CD4-positive, alpha-beta T cell treated with Interleukin-2 at 100 ng/mL for 4 hours (primary cell): ENCODE measurements at places on chromosomes 5 and 9.

GRCh38 chr9:98324801-98325200 lies 69.4 kb upstream of the TBC1D2 start:
- no peak for DNase-seq

DNA sequence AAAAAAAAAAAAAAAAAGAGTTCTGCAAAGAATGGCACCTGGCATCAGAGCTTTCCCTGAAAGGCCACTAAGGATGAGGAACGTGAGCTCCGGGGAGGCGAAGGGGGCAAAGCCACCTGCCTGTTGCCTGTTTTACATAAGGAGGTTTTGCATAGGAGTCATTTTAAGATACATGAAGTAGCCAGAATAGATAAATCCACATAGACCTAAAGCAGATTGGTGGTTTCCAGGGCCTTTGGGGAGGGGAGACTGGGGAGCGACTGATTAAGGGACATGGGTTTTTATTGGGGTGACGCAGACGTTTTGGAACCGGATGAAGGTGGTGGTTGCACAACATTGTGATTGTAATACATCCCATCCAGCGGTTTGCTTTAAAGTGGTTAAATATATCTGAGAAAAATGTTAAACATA lies 7.1 kb downstream of the NEK6 start:
- DNase-seq = no peak

DNA sequence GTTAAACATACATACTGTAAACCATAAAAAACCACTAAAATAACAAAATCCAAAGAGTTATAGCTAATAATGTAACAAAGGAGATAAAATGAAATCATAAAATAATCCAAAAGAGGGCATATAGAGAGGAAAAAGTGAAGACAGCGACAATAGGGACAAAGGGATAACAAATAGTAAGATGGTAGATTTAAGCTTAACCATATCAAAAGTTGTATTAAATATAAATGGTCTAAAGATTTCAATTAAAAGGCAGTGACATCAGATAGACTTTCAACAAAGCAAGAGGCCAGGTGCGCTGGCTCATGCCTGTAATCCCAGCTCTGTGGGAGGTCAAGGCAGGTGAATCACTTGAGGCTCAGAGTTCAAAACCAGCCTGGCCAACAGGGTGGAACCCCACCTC lies 54.7 kb upstream of the SREK1 start:
- no peak for DNase-seq

DNA sequence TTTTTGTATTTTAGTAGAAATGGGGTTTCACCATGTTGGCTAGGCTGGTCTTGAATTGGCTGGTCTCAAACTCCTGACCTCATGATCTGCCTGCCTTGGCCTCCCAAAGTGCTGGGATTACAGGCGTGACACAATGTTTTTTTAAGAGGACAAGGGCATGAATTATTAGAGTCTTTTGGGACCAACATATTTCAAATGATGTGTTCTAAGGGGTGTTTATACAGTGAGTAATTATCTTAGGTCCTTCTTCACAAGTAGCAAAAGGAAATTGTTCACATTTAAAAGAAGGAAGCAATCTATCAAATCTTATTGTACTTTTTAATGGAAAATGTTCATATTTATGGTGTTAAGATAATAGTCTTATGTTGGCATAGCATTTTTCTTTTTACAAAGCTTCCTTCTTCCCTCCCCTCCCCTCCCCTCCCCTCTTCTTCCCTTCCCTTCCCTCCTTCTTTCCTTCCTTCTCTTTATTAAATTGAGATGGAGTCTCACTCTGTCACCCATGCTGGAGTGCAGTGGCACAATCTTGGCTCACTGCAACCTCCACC lies 6.7 kb downstream of the GNG10 start:
- no peak for DNase-seq
